ENCODE measurements at places on chromosomes 3 and 15. TPM values are rescaled to one million over a fixed set of nuclear protein-coding genes. Genes with fewer than 3 reads are reported as not detected.

GRCh38 chr3:52848617-52849016 is 13.8 kb upstream of the MUSTN1 start:
- no peak for DNase-seq

- DNase-seq = no peak
Measured at GRCh38 chr3:173933113-173933512, 535.6 kb downstream of the NLGN1 start.

DNA sequence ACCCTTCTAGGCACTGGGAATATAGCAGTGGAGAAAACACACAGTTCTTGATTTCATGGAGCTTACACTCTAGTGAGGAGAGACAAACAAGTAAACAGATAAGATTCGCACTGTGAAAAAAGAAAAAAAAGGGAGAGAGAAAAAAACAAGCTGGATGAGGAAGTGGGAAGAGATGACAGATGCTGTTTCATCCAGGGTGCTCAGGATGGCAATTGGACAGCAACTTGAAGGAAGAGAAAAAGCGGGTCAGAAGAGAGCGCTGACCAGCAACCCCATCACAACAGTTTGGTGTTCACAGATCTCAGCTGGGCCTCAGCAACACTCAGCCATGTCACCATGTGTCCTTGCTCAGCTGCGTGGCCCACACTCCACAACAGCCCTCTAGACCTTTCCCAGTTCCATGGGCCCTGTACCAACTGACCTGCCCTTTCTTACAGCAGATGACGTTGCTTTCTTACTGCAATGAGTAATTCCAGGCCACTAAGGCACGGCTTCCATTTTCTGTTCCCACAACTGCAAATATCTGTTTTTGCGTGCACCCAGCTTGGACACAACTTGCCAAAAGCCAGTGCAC is 230.8 kb downstream of the MEX3B start:
- DNase-seq = no peak

CHRFAM7A gene
- 1.5 TPM for polyA plus RNA-seq

DNA sequence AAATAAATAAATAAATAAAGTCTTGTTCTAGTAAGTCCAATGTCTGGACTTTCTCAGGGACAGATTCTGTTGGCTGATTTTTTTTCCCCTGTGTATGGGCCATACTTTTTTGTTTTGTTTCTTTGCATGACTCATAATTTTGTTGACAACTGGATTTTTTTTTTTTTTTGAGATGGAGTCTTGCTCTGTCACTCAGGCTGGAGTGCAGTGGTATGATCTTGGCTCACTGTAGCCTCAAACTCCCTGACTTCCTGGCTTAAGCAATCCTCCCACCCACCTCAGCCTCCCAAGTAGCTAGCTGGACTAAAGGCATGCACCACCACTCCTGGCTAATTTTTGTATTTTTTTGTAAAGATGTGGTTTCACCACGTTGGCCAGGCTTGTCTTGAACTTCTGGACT is 38.9 kb downstream of the TICRR start:
- DNase-seq = no peak

XCR1 gene
- 0.14 TPM for polyA plus RNA-seq

- no peak for DNase-seq
Measured at GRCh38 chr3:86230762-86231161, 760.2 kb downstream of the VGLL3 start.

TRIM42 gene
- not detected for polyA plus RNA-seq

- DNase-seq = no peak
Measured at GRCh38 chr15:51814606-51815005, 14.8 kb upstream of the TMOD3 start.

GRCh38 chr15:39934397-39935071 is 619 bp downstream of the EIF2AK4 start:
- DNase-seq = peak; percentile 39

- no peak for DNase-seq
Measured at GRCh38 chr3:16332904-16333426, 68.0 kb downstream of the OXNAD1 start.

DNA sequence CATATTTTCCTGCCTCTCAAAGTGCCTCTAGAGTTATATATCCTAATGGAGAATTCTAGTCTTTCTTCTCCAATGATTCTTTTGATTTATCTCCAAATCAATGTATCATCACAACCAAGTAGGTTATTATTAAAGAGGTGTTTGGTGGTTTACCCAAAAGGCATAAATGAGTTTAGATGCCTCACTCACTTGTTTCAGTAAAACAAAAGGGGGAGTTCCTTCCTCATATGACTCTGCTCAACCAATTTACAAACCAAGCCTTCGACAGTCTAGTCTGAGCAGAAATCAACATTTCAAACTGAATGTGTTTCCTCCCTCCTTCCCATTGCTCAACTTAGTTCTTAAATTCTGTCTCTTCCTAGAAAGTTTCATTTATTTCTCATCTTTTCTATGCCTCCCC is 116.5 kb downstream of the TNIK start:
- no peak for DNase-seq

GRCh38 chr3:88703501-88704059 is 403.8 kb upstream of the EPHA3 start:
- DNase-seq = no peak

DNA sequence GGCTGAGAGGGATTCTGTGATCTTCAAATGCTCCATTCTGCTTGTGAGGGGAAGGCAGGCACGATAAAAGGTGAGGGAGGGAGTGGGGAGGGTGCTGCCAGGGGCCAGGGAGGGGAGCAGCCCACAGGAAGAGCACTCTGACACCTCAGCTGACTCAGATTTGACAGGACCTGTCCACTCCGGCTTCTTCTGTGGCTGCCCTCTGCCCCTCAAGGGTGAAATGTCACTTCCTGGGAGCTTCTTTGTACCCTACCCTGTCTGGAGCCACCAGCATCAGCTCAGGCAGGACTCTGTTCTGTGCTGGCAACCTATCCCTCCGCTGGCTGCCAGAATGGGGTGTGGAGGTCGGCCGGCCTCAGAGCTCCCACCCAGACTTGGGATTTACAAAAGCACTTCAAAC is 114.0 kb upstream of the HACD2 start:
- no peak for DNase-seq

GRCh38 chr3:30658328-30659052 is 52.1 kb downstream of the TGFBR2 start:
- DNase-seq = no peak

GRCh38 chr15:69820819-69821218 is 276.9 kb downstream of the TLE3 start:
- peak; percentile 42 for DNase-seq

- DNase-seq = no peak
Measured at GRCh38 chr3:183255348-183255730, 2.3 kb downstream of the B3GNT5 start.

DNA sequence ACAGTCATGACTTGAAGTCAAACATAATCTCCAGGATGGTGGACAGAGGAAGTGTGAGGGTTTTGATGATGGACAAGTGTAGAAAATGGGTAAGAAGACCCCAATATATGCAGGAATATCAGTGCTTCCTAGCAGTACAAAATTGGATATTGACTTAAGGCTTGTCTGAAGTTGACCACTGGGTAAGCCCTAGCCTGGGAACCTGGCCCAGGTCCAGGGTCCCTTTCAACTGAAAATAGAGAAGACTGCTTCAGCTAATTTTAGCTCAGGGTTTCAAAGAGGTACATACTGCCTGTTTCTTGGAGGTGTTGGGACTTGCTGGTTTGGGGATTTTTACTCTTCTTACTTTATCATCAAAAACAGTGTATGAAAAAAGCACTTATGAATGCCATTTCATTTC is 4.7 kb downstream of the NR1D2 start:
- no peak for DNase-seq

- peak; percentile 62 for DNase-seq
Measured at GRCh38 chr3:171028025-171028778, 1.7 kb upstream of the SLC2A2 start.

DNA sequence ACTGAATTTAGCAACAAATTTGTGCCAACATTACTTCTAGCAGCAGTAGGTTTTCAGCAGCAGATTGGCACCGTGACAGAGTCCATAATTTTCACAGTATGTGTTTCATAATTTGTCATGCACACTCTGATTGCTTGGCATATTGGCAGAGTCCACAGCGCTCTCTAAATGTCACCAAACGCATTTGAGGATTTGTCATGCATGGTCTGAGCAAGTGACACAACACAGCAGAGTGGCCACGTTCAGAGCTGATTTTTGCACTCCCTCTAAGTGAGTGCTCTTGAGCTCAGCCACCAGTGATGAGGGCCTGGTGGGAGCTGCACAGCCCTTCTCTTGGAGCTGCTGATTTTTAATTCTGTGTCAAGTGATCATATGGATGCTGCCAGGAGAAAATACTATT is 1270.8 kb downstream of the ROBO1 start:
- no peak for DNase-seq

MLH1 gene
- polyA plus RNA-seq = 45.4 TPM

- no peak for DNase-seq
Measured at GRCh38 chr15:28977377-28978010, 91.7 kb downstream of the APBA2 start.

GRCh38 chr15:73346735-73347312 is 21.9 kb downstream of the HCN4 start:
- peak; percentile 80 for DNase-seq

- peak; percentile 63 for DNase-seq
Measured at GRCh38 chr3:51671734-51672475, 853 bp downstream of the TEX264 start.

- no peak for DNase-seq
Measured at GRCh38 chr3:151630938-151631441, 102.7 kb upstream of the AADACL2 start.

LPP gene
- 26.9 TPM for polyA plus RNA-seq

GRCh38 chr3:101861212-101861788 is 12.0 kb downstream of the NFKBIZ start:
- DNase-seq = no peak

- DNase-seq = no peak
Measured at GRCh38 chr15:101455291-101456025, 34.0 kb downstream of the PCSK6 start.

DNA sequence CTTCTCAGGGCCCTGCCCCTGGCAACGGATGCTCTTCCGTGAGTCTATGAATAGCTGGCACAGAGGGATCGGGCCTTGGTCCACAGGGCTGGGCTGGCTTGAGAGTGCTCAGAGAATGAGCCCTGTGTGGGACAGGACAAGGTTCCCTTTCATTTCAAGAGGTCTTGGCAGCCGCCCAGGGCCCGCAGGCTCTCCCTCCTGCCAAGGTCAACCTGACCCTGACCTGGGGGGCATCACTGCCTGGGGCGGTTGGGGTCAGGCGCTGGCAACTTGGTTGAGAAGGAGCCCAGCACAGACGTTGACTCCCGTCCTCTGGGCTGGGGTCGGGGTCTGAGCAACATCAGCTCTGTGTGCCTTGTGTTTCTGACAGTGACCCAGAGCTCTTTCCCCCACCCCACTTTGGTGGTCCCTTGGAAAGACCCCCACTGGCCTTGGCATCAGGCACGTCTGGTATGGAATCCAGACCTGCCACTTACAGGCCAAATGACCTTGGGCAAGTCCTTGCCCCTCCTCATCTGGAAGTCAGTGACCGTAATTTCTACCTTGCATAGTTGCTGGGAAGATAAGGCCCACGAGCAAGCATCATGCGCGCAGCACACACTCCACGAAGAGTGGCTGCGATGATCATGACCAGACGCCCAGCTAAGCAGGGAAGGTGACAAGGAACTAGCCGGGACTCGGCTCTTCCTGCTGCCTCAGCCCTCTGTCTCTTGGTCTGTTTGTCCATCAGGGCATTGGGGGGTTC is 36.4 kb downstream of the EPHB3 start:
- no peak for DNase-seq

DNA sequence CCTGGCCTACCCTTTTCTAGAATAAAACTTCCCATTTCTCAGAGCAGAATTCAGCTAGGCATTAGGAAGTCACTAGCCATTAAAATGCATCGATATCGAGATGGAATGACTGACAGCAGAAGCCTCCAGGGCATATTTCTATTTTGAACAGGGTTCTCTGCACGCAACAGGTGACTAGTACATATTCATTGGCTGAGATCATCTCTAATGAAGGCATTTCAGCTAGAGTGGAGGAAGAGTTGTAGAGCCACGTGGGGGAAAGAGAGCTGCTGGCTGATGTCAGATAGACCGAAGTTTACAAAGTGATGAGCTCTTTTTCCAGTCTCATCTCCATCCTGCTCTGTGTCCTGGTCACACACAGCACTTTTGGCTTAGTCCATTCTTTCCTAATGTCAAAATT is 7.5 kb downstream of the TMEM40 start:
- no peak for DNase-seq

DNA sequence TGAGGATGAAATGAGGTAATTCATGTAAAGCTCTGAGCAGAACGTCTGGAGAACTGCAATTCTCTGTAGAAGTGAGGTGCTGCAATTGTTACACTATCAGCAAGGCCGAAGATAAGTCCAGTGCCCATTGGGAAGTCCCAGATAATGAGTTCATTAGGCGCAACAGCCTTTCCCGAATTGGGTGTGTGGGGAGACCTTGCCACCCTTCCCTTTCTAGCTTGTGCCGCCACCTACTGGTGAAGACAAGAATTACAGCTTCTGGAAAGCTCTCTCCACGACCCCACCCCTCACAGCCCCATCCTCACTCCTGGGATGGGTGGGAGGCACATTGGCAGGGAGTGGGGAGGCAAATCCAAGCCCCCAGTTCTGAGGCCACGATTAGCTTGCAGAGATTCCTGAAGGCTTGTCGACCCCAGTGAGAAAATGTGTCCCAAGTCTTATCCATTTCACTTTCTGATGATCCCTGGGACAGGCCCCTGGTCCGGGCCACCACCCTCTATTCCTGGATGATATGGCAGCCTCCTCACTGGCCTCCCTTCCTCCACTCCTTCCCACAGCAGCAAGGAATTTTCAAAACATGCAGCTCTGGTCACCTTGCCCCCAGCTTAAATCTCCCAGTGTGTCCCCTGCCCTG is 36.4 kb downstream of the FAM3D start:
- no peak for DNase-seq

AHSG gene
- polyA plus RNA-seq = 0.56 TPM
